ENCODE measurements at places on chromosomes 11 and 22. TPM values are rescaled to one million over a fixed set of nuclear protein-coding genes. Genes with fewer than 3 reads are reported as not detected.

PLA2G3 gene
- total RNA-seq, result 0.75 TPM

ADAMTS8 gene
- total RNA-seq, result 0.10 TPM

DNA sequence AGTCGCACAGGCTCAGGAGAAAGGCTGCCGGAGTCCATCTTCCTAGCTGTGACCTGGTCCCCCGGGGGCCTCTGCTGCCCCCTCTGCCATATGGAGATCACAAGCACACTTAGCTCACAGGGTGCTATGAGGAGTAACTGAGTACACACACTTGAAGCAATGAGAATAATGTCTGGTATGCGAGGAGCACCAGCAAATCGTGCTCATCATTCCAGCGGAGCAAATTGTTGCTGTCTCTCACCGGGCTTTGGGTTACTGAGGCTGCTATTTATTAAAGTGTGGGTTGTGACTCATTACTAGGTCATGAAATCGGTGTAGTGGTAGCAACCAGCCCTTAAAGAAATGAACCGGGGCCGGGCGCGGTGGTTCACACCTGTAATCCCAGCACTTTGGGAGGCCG, 48.1 kb upstream of the EIF3D start:
- DNase-seq, result no peak

- DNase-seq, result no peak
These were observed 17.4 kb upstream of the CTSC start for GRCh38 chr11:88354912-88355311.

- no peak for DNase-seq
These were observed 251.8 kb downstream of the TENM4 start for GRCh38 chr11:79189055-79189454.

DNA sequence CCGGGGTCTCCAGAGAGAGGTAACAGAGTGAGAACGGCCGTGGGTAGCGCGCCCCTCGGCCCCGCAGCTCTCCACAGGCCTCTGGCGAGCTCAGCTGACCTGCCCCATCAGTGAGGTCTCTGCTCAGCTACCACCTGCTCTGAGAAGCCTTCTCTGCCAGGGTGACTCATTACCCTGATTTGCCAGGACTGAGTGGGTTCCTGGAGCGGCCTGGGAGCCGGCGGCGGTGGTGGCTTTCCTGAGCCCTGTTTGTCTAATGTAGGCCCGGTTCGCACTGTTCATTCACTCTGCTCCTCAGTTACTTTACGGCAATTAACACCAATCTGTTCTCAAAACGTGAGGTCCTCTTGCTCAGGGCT, 351.0 kb upstream of the B3GAT1 start:
- DNase-seq, result peak; percentile 36

DNA sequence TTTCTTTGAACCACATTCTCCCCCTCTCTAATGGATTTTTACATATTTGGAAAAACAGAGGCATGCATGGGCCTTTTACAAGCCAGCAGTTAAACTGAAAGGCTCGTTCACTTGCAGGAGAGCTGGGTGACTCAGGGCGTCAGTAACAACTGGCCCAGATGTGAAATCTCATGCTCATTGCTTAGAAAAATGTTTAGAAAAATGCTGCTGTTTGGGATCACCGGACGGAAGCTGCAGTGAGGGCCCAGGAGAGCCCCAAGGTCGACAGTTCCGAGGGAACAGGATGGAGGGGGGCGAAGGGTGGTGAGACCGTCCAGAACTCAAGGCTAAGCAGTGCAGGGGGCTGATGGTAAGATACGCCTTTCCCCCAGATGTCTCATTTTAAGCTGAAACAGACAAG, 41.7 kb upstream of the SMTN start:
- no peak for DNase-seq

DNA sequence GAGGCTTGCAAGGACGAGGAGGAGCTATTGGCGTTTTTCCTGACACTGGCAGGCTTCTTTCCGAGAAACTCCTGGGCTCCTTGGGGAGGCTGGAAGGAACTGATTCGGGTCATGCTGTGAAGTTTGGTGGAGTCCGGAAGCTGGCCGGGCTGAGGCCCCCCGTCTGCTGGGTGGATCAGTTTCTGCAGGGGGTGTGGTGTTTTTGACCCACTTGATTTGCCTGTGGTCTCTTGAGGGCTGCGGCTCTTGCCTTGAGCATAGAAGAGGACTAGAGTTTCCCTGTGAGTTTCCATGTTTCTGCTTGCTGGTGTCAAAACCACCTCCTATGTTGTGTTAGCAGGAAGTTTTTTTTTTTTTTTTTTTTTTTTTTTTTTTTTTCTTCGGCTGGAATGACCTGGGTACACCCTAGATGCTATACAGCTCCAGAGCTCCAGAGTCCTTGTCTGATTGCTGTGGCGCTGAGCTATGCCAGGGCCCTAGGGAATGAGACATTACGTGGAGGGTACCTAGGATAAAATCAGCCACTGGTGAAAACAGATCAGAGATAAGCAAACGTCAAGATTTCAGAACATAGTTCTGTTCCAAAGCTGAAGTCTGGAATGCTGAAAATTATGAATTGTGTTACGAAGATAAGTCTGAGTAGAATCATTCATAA, 728 bp downstream of the TBC1D22A start:
- no peak for DNase-seq

CSNK2A3 gene
- 0.69 TPM for total RNA-seq

- DNase-seq, result no peak
These were observed 875.6 kb downstream of the METTL15 start for GRCh38 chr11:28983780-28984179.

GRCh38 chr22:43388420-43388851, 23.4 kb upstream of the MPPED1 start:
- DNase-seq, result peak; percentile 89

ZNF215 gene
- 4.6 TPM for total RNA-seq

- no peak for DNase-seq
These were observed 481.6 kb downstream of the SOX6 start for GRCh38 chr11:15874704-15875103.

GRCh38 chr11:92644595-92645445, 324.6 kb upstream of the MTNR1B start:
- DNase-seq, result no peak

OVOL1 gene
- 39.8 TPM for total RNA-seq

DNA sequence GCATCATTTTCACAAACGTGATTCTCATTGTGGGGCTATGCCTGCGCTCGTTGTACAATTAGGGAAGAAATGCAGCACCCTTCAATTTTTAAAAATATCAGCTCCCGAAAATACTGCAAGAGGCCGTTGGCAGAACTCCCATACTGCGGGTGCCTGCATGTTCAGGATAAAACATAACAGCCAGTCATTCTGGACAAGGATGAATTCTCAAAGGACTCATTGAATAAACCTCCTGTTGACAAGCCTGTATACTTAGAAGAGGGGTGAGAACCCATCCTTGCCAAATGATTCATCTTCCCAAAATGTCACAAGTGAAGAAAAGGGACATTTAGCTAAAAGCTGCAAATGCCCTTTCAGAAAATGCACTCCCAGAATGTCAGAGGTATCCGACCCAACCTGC, 141.9 kb downstream of the CSNK2A3 start:
- DNase-seq, result no peak

DNA sequence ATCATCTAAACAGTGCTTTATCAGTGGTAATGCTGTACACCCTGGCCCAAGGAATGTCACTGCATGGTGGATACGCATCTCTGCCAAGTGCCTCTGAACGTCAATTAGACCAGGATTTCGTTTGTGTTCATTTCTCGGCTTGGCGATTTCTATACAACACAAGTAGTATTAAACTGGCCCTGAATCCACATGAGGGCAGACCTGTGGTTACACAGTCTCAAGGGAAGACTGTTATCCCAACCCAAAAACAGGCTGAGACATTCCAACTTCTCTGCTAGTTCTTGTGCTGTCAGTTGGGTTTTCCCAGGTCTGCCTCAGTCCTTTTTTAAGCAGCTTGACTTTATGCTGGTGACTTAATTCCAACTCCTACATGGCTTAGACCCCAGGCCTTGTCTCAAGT, 58.1 kb downstream of the HIRA start:
- DNase-seq, result no peak

MS4A3 gene
- total RNA-seq, result not detected

KIRREL3 gene
- 1.00 TPM for total RNA-seq

MSANTD4 gene
- total RNA-seq, result 24.6 TPM

DNA sequence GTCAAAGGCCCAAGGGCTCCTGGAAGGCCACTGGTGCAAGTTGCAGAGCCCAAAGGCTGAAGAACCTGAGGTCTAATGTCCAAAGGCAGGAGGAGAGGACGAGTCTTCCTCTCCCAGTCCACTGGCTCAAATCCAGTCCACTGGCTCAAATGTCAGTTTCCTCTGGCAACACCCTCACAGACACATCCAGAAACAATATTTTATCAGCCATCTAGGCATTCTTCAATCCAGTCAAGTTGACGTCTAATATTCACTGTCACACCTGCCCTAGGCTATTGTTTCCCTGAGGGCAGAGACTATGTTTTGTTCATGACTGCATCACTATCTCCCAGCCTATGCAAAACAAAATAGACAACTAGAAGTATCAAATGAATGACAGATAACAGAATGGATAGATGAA, 148.1 kb downstream of the SPON1 start:
- DNase-seq, result no peak

APOA4 gene
- total RNA-seq, result 88.5 TPM

- DNase-seq, result no peak
These were observed 7.1 kb downstream of the VSIG10L2 start for GRCh38 chr11:125952973-125953372.

SCUBE2 gene
- total RNA-seq, result 7.9 TPM

DNA sequence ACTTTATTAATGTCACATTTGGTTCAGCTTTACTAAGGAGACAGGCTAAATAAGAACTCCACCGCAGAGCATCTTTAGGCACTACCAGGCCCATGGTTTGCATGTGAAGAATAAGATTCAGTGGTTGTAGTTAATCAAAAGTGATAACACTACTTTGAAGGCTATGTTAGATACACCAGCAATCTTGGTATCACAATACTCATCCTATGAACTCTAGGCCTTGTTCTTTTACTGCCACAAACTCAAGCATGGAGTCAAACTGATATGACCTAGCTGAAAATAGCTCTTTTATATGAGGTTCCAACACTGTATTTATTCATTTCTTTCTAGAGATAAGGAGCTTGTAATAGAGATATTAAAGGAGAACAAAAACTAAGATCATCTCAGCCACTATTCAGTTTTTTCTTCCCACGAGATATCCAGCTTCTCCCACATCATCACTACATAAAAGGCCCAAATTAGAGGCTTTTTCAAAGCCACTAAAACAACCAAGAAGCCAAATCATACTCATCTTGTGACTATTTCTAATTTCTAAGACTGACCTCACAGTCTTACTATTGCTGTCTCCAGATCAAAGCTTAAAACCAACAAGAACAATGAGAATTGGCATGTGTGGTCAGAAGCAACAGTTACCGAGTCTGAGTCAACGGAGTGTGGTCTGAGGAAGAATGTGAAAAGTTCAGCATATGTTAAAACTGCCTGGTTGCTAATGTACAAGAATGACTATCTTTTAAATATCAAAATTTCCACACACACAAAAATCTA, 25.1 kb upstream of the GUCY1A2 start:
- no peak for DNase-seq

All from type B pancreatic cell (in vitro differentiated cells).